ENCODE measurements at places on chromosomes 12 and 14. TPM values are rescaled to one million over a fixed set of nuclear protein-coding genes. Genes with fewer than 3 reads are reported as not detected.

TIMELESS gene
- 10.7 TPM for total RNA-seq

UNC119B gene
- total RNA-seq = 20.1 TPM

RTN1 gene
- total RNA-seq = 0.61 TPM

GPR135 gene
- total RNA-seq = 0.61 TPM

PTPRB gene
- total RNA-seq = 92.9 TPM

TAS2R19 gene
- total RNA-seq = 4.0 TPM

C12orf75 gene
- 38.6 TPM for total RNA-seq

All from epithelial cell of umbilical artery (primary cell).